ENCODE measurements at places on chromosomes 11 and 22. TPM values are rescaled to one million over a fixed set of nuclear protein-coding genes. Genes with fewer than 3 reads are reported as not detected.

- no peak overlapping the region for H3K27ac ChIP-seq
- H3K4me1 ChIP-seq = no peaks in the 10 kb centered on the region
- H3K4me3 ChIP-seq = no peak overlapping the region
- H3K36me3 ChIP-seq = no peaks in the 10 kb centered on the region
Measured at GRCh38 chr11:70630816-70631623, 232.7 kb downstream of the CTTN start.

- no peak overlapping the region for H3K27ac ChIP-seq
- H3K27me3 ChIP-seq = no peaks in the 10 kb centered on the region
- H3K36me3 ChIP-seq = peaks cover 2% of the 10 kb centered on the region
- H3K4me3 ChIP-seq = no peak overlapping the region
- DNase-seq = peak; percentile 73
Measured at GRCh38 chr11:130163346-130164220, 4.0 kb downstream of the ST14 start.

GRCh38 chr11:103147627-103148026 lies 38.4 kb downstream of the DYNC2H1 start:
- H3K27ac ChIP-seq = no peak overlapping the region
- no peak for DNase-seq
- no peaks in the 10 kb centered on the region for H3K4me1 ChIP-seq
- H3K27me3 ChIP-seq = no peaks in the 10 kb centered on the region
- no peak overlapping the region for H3K4me3 ChIP-seq

DNA sequence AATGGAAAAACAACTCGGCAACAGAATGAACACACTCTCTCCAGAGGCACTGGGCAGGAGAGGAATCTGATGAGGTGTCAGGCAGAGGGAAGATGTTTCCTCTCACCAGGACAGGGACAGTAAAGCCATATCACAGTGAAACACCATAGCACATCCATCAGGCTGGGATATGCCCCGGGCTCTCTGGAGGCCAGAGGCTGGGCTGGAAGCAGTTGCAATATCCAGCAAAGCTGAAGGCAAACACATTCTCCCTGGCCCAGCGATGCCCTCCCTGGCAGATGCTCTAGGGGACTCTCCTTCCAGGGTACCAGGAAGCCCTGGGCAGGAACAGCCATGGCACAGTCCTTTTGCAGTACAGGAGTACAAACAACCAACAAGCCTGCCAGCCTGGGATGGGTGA lies 11.1 kb downstream of the RSPH14 start:
- H3K4me3 ChIP-seq = no peak overlapping the region
- no peak for DNase-seq
- H3K27me3 ChIP-seq = no peaks in the 10 kb centered on the region
- H3K36me3 ChIP-seq = no peaks in the 10 kb centered on the region

DNA sequence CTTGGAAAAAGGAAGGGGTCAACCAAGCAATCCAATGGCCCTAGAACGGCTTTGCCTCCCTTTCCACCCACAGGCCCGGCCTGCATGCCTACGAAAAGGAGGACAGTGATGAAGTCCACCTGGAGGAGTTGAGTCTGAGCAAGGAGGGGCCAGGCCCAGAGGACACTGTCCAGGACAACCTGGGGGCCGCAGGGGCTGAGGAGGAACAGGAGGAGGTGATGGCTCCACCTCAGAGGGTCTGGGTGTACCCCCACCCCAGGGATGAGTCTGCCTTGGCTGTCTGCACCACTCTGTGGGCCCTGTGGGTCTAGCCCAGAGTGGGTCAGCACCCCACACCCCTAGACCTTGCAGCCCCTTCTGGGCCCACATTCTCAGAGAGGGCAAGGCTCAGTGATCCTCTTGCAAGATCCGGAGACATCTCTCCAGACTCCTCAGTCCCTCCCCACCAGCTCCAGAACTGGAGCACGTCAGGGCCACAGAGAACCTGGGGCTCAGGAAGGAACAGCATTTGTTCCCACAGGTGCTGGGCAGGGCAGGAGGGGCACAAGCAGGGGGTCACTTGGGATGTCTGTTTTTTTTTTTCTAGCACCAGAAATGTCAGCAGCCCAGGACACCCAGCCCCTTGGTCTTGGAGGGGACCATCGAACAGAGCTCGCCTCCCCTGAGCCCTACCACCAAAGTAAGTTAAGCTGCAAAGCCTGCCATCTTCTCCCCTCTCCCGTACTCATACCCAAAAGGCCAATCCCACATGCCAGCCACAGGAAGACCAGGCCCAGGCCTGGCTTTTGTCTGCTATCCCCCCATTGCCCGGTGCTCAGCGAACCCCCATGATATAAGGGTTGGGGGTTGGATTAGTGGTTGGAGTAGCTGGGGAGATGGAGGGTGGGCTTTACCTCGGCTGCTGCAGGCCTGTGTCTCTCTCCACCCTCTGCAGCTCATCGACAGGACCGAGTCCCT lies 8.1 kb downstream of the PRR33 start:
- no peaks in the 10 kb centered on the region for H3K27me3 ChIP-seq
- H3K4me3 ChIP-seq = no peak overlapping the region
- peaks cover 77% of the 10 kb centered on the region for H3K36me3 ChIP-seq
- DNase-seq = no peak

DNA sequence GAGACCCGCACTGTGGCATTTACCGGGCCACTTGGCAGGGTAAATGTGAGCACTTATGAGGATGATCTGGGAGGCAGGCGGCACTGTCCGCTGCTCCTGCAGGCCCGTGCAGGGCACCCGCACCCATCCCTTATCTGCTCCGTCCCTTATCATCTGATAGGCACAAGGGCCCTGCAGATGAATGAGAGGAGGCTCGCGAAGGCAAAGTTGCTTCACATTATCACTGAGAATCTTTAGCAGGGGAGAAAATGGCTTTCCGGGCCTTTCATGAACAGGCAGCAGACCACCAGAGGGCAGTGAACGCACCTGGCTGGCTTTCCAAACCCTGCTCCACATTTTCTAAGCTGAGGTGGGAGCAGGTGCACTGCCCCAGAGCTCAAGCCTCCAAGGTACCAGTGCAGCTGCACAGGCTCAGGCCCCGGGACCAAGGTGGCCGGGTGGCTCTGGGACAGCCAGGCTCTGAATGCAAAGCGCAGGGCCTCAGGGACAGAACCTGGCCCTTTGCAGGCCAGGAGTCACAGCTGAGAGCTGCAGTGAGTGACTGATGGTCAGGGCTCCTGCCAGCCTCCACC lies 165.6 kb downstream of the SHANK2 start:
- no peak overlapping the region for H3K27ac ChIP-seq
- no peaks in the 10 kb centered on the region for H3K4me1 ChIP-seq
- H3K4me3 ChIP-seq = no peak overlapping the region
- DNase-seq = peak; percentile 30

DNA sequence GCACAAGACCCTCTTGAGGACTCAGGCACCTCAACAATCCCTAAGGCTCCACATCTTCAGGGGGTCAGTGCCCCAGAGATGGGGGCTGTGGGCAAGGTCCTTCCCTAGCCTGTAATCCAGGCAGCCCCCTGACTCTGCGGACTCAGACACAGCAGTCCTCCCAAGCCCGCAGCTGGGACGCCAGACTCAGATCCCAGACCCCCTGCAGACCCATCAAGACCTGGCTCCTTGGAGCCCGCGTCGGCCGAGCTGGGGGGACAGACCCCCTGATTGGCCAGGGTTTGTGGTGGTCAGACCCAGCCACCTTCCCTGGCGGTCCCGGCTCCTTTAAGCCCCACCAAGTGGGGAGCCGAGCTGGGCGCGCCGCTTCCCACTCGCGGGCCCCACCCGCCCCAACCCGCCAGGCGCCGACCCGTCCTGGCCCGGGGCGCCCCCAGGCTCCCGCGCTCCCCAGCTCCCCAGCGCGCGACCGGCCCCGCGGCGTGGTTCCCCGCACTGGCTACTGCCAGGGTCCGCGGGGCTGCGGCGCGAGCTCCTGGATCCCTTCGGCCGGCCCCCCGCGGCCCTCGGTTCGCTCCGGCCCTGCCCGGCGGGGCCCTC lies 458 bp downstream of the OSBPL5 start:
- DNase-seq = no peak
- peaks cover 11% of the 10 kb centered on the region for H3K4me1 ChIP-seq
- H3K4me3 ChIP-seq = no peak overlapping the region
- peaks cover 29% of the 10 kb centered on the region for H3K27me3 ChIP-seq
- H3K36me3 ChIP-seq = no peaks in the 10 kb centered on the region

GRCh38 chr11:117834838-117835443 lies 10.4 kb upstream of the FXYD2 start:
- peaks cover 9% of the 10 kb centered on the region for H3K4me1 ChIP-seq
- H3K36me3 ChIP-seq = no peaks in the 10 kb centered on the region
- no peak overlapping the region for H3K4me3 ChIP-seq
- no peak for DNase-seq
- no peak overlapping the region for H3K27ac ChIP-seq

DNA sequence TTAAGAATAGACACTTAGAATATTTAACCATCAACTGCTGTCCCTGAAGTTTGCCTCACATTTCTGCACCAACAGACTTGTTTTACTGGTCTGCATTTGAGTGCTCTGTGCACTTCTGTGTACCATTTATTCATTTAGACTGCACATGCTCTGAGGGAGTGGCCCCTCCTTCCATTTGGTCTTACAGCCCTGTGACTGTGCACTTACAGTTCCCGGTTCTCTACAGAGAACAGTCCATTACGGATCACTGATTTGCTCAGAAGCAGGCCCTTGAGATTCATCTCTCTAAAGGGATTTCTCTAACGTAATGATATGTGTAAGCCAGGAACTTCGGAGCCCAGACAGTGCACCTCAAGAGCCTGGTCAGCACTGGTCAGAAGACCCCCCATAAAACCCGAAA lies 247.3 kb upstream of the BLID start:
- H3K36me3 ChIP-seq = no peaks in the 10 kb centered on the region
- H3K27ac ChIP-seq = no peak overlapping the region
- H3K4me3 ChIP-seq = no peak overlapping the region
- no peak for DNase-seq
- H3K27me3 ChIP-seq = no peaks in the 10 kb centered on the region

LRRC32 gene
- 1.0 TPM for total RNA-seq

OR2D3 gene
- total RNA-seq = not detected

PACSIN3 gene
- total RNA-seq = 1.3 TPM

C22orf42 gene
- total RNA-seq = not detected

Data from B cell (primary cell).